Fibroblast of skin of back (primary cell): ENCODE measurements at places on chromosomes 3 and 15.

- peak; percentile 58 for DNase-seq
These were observed 23.4 kb downstream of the NRROS start for GRCh38 chr3:196662711-196663571.

DNA sequence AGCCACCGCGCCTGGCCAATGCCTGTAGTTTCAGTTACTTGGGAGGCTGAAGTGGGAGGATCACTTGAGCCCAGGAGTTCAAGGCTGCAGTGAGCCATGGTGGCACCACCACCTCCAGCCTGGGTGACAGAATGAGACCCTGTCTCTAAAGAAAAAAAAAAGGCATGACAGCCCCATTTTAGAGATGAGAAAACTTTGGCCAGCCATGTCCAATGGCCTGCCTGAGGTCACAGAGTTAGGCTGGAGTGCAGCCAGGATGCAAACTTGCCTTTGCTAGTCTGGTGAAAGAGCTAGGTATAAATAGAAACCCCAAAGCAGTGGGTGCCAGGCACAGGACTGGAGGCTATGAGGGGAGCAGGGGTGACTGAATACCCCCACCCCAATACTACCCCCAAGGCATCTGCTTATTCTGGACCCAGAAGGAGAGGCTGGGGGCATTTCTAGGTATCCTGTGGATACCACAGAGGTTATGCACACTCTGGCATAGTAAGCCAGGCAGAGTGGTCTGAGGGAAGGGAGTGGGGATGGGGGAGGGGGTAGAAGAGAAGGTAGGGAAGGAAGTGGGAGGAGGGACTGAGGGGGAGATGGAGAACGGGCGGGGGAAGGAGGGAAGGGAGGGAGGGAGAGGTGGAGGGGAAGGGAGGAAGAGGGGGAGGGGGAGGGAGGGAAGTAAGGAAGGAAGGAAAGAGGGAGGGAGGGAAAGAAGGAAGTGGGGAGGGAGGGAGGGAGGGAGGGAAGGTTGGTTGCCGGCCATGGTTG lies 16.2 kb upstream of the C15orf39 start:
- DNase-seq = no peak

GRCh38 chr15:60509470-60509869 lies 30.5 kb upstream of the ICE2 start:
- DNase-seq = no peak

- DNase-seq = no peak
These were observed 383.9 kb upstream of the DPH6 start for GRCh38 chr15:35929740-35930444.

- DNase-seq = no peak
These were observed 685.1 kb downstream of the SI start for GRCh38 chr3:164393171-164393570.

- peak; percentile 6 for DNase-seq
These were observed 104.6 kb downstream of the IL1RAP start for GRCh38 chr3:190618330-190619030.

DNA sequence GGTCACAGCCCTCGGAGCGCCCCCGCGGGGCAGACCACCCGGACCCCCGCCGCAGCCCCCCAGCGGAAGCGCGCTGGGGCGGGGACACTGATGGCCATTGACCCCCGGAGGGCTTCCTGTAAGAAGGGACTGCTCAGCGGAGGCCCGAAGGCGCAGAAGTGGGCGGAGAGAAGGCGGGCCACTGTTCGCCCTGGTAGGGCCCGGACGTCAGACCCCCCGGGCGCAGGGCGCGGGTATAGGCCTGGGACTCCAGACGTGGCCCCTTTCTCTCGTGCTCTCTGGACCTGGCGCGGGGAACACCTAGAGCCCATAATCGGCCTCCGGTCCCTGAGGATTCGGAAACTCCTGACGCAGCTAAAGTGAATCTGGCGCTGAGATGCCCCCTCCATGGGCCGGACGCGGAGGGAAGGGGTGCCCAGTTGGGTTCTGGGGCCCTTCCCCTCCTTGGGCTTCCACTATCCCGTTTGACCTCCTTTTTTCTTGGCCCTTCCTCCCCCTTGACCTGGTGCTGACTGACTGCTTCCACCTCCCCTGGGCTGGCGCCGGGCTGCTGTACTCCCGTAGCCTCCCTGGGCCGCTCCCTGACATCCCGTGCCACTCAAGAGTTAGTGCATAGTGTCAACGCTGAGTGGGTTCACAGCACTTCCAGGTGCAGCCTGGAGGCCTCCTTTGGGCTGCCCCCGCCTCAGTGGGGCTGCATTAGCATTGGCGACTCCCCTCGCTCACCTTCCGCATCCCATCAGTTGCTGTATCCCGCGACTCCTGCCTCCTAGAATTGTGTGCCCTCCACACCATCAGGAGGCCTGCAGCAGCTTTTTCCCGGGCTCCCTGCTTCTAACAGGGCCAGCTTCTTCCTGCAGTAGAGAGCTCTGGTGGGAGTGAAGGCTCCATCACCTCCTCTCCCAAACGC lies 694 bp downstream of the ABTB1 start:
- peak; percentile 72 for DNase-seq

DNA sequence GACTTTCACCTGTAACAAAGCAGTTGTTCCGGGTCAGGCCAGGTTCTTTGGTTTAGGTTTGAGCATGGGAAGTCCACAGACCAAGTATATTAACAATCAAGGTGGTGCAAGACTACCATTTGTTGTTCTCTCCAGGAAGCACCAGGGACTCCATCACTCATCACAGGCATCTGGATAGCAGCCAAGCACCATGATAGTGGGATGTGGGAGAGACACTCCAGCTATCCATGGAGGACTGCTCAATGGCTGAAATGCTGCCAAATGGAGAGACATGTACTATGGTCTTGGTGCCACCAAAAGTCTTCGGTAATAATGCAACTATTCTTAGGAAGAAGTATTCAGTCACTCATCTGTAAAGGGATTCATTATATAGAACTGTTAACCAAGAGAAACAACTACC lies 143.0 kb downstream of the TNIK start:
- DNase-seq = no peak

- no peak for DNase-seq
These were observed 174.6 kb upstream of the NECTIN3 start for GRCh38 chr3:110897046-110897445.

DNA sequence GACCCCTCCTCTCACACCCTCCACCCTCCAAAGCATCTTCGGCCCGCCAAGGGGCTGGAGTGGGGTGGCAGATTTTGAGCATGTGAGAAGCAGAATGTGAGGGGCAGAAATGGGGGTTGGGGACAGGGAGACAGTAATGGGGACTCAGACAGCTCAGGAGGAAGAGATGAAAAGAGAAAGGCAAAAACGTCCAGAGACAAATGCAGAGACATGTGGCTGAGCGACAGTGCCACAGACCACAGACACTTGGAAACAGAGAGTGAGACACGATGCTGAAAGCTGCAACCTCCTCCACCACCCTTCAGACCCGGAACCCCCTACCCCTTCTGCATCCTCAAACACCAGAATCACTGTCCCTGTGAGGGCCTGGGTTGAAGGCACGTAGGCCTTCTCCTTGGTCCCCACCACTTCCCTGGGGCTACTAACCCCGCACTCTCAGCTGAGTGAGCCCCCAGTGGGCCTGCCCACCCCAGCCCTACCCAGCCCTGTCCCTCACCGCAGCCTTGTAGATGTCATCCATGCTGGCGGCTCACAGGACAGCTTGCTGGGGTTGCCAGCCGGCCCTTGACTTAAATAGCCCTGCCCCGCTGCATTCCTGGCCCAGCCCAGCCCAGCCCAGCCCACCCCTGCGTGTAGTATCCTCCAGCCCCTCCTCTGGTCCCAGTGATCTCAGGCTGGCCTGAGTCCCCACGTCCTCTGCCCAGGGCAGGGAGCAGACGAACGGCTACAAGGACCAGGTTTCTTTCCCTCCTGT lies at the start of gene TNNC1:
Gene TNNC1 (minus strand): TSS at position 546 of the 754 bp plus-strand sequence. CDS start 26 bp downstream, at position 520.
- DNase-seq = peak; percentile 22

GRCh38 chr3:172511783-172512762 lies 11.2 kb downstream of the TNFSF10 start:
- peak; percentile 22 for DNase-seq

- DNase-seq = no peak
These were observed 41.8 kb upstream of the SETMAR start for GRCh38 chr3:4261406-4261805.

- DNase-seq = no peak
These were observed 79.5 kb downstream of the MYLK start for GRCh38 chr3:123804676-123805075.

DNA sequence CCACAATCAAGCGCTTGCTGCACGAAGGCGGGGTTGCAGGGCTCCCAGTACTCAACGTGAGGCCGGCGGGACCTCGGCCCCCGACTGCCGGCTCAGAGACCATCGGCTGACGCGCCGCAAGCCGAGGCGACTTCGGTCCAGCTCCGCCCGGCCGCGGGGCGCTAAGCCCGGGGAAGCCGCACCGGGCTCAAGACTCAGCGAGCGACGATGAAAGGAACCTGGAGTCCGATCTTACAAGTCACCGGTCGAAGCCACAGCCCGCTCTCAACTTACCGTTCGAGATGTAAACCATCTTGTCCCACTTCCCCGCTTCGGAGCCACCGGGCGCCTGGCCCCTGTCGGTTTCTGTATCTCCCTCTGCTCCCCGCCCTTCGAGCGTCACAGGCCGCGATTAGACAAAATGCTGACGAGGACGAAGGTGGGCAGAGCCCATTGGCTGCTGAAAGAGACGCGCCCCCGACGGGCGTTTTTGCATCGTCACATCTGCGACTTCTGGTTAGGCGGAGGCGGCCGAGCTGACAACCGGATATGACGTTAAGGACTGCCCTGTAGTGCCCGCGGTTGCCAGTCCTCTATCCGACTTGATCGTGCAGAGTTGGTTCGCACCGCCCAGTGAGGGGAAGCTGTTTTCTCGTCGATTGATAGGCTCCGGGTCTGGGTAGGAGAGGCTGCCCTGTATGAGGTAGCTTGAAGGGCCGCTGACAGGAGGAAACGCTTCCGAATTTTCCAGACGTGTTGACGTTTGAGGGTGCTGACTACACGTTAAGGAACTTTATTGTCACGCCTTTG lies at the start of gene SELENOK:
Gene SELENOK (minus strand): TSS at position 363 of the 789 bp plus-strand sequence.
- peak; percentile 100 for DNase-seq

- DNase-seq = peak; percentile 40
These were observed 54.7 kb upstream of the USP3 start for GRCh38 chr15:63449731-63450130.

DNA sequence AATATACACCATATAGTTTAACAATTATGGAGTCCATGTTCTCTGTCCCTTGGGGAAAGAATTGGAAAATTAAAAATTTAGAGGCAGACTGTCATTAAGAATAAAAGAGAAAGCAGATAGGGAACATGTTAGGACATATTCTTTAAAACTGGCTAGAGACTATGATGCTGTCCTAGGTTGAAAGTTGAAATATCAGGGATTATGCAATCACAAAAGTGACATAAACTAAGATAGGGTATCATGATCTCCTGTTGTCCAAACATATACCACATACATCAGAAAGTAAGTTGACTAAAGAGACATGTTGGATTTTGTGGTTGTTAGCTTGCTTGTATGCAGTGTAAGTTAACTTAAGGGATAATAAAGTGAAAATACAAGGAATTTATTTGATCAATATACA lies 9.9 kb upstream of the EID1 start:
- no peak for DNase-seq

DNA sequence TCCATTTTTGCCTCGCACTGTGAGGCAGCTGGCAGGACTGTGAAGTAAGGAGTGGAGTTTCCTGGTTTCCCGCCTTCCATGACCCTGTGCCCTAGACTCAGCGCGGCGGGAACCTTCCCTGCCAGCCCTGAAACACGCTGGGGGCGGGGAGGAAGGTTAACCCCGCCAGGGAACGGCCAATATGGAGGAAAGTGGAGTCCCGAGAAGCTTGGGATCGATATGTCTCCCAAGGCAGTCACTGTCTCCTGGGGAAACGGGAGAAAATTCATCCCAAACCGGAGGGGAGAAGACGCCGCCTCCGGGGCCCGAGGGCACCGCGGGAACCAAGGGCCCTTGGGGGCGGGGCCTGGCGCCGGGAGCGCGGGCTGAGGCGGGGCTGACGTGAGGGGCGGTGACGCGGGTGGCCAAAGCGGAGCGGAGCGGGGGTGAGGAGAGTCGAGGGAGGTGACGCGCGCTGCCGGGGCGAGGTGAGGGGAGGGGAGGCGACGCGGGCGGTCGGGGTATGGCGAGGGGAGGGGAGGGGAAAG lies at the start of gene HMCES:
Gene HMCES (plus strand): TSS at position 432 of the 527 bp plus-strand sequence. CDS start 863 bp downstream, outside the sequence.
- peak; percentile 90 for DNase-seq

GRCh38 chr15:64333986-64334929 lies 21.7 kb downstream of the CSNK1G1 start:
- DNase-seq = no peak

DNA sequence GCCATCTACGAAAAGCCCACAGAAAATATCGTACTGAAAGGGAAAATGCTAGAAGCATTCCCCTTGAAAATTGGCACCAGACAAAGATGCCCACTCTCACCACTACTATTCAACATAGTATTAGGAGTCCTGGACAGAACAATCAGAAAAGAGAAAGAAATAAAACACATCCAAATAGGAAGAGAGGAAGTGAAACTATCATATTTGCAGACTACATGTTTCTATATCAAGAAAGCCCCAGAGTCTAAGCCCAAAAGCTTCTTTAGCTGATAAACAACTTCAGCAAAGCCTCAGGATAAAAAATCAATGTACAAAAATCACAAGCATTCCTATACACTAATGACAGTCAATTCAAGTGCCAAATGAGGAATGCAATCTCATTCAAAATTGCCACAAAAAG lies 15.6 kb downstream of the OR5K3 start:
- no peak for DNase-seq

DNA sequence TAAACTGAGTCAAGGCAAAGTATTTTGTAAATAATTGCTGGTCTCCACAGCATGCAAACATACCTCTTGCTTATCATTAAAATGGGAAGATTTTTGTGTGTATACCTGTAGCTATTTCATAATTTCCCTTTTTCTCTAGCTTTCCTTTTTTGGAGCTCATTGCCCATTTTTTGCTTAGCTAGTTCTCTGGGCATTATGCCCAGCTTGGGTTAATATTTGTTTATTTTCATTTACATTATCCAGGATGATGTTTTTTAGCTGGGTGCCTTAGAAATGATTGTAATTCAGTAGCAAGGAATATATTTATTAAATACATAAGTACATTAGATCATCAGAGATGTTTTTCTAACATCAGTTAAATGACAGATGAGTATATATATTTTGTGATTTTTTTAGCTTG lies 1271.7 kb upstream of the GBE1 start:
- peak; percentile 41 for DNase-seq

DNA sequence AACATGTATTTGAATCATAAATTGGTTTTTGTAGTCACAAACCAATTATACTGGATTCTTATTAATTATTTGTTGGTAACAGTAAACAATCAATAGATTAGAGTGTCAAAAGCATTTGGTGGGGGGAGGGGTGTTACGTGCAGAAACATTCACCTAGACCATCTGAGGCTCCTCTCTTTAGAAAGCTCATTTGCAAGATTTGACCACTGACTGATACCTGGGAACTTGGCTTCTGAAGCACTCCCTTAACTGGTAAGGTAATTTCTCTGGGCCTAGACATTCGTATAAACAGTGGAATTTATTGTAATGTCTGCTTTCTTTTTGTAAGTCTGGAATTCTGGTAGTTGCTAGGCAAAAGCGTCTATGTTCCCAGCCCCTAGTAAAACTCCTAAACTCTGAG lies 243.8 kb upstream of the GBE1 start:
- DNase-seq = no peak

DNA sequence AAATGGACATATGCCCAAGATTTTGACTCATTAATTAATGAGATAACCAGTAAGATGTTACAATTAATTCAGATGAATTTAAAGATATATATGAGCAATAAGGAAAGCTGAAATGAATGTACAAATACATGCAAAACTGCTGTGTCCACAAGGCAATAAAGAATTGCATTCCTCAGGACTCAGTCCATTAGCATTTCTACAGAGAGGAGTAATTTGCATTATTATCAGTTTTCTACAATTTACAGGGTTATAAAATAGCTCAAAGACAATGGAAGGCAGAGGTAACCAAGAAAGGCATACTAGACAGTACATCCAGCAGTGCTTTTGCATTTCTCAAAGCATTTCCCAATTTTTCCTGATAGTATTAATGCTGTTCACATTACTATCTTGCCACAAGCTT lies 377.1 kb upstream of the GOLIM4 start:
- DNase-seq = no peak
